ENCODE measurements at places on chromosomes 2 and 18.

DNA sequence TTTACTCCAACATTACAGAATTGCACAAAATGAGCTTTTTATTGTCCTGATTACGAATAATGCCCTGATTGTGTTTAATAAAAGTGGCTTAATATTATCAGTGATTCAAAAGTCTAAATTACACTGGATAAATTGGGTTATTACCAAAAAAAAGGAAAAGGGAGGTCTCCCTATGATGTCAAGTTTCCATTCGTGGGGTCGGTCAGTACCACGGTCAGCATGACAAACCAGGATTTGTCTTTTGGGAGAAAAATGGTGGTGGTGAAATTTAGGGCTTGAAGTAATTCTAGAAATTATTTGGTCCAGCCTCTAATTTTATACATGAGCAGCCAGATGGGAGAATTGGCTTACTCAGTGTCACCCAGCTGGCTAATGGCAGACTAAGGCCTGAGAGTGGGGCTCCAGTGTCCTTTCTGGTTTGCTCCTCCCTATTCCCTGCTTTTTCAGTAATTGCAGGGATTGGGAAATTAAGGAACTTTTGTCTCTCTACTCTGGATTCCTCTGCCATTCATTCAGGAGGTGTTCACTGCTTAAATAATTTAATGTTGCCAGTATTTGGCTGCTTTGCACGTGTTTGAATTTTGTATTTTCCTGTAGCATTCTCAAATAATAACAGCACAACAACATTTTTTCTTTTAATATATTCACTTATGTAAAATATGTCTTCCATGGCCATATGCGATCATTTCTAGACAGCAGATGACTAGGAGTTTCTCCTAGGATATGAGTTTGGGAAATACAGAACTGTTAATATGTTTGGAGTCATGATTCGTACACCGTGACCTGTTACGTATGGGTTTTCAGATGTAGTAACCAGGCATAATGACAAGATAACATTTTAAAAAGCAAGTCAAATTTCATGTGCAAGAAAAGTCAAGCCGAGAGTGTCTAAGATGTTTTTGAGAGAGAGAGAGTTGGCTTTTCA is 128.9 kb upstream of the NOSTRIN start:
- no peak for DNase-seq

DNA sequence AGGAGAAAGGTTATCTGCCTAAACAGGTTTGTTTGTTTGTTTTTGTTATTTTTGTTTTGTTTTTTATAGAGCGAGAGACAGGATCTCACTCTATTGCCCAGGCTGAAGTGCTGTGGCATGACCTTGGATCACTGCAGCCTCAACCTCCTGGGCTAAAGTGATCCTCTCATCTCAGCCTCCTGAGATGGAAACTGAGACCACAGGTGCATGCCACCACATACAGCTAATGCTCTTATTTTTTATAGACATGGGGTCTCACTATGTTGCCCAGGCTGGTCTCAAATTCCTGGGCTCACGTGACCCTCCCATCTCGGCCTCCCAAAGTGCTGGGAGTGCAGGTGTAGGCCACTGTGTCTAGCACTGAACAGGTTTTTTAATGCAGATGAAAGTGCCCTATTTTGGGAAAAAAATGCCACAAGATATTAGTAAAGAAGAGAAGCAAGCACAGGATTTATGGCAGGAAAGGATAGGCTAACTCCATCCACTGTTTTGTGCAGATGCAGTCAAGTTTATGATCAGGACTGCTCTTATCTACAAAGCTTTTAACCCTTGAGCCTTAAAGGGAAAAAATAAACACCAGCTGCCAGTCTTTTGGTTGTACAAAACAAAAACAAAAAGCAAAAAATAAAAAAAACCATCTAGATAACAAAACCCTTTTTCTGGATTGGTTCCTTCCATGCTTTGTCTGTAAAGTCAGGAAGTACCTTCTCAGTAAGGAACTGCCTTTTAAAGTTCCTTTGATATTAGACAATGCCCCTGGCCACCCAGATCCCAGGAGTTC is 29.4 kb downstream of the MAP4K3 start:
- DNase-seq = no peak

- no peak for DNase-seq
Measured at GRCh38 chr2:9336576-9337314, 86.6 kb downstream of the ITGB1BP1 start.

DNA sequence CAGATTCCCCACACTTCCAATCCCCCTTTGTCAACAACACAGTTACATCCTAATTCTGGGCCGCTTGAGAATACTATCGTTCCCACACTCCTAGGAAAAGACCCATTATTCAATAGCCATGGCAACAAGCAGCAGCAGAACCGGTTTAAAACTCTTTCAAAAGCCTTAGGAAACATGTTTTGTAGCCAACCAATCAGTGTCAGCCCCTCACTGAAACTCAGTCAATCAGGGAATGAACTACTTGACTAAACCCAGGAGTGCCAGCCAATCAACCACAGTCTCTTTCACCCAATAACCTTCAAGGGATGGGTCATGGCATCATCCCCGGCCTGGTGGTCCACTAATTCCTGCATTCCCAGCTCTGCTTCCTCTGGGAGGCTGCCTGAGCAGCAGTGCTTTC is 204.8 kb upstream of the HS6ST1 start:
- no peak for DNase-seq

DNA sequence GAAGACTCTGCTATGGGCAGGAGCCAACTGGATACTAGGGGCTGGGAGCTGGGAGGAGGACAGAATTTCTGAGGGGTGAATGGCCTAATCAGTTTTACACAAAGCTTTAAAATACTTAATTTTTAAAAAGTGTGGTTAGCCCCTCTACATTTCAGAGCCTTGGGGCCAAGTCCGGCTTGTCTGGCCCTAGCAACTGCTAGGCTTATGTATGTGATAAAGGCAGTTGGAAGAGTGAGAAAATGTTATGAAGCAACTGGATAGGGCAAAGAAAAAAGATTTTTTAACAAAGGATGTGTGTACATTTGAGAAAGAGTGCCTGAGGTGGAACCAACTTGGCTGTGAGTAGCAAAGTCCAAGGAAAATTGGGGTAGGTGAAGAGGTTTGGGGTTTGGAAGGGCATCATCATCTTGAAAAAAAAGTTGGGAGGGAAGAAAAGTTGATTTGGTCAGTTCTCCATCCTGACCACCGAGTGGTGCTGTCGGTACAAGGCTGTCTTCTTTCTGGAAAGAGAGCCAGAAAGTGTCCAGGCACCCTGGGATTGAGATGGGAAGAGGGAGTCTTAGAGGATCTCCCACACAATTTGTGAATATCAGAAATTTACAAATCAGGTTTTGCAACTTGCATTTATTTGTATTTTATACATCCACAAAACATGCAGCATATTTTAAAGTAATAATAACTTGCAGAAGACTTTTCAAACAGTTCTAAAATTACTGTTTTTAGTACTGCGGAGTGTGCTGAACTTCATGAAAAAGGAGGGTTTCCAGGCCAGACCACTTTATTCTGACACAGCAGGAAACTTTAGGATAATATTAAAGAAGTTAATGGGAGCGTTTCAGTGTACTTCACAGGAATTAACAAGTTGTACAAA is 10.5 kb upstream of the CDK15 start:
- no peak for DNase-seq

- DNase-seq = no peak
Measured at GRCh38 chr2:226970362-226970761, 134.5 kb downstream of the RHBDD1 start.

- DNase-seq = no peak
Measured at GRCh38 chr2:12486205-12487118, 230.3 kb upstream of the TRIB2 start.

- DNase-seq = no peak
Measured at GRCh38 chr2:68757081-68757480, 22.5 kb downstream of the ARHGAP25 start.

- no peak for DNase-seq
Measured at GRCh38 chr18:54829856-54830255, 1.6 kb downstream of the RAB27B start.

GRCh38 chr2:240302041-240302440 is 133.4 kb upstream of the GPC1 start:
- no peak for DNase-seq

GRCh38 chr2:10211844-10212422 is 89.4 kb downstream of the RRM2 start:
- no peak for DNase-seq

DNA sequence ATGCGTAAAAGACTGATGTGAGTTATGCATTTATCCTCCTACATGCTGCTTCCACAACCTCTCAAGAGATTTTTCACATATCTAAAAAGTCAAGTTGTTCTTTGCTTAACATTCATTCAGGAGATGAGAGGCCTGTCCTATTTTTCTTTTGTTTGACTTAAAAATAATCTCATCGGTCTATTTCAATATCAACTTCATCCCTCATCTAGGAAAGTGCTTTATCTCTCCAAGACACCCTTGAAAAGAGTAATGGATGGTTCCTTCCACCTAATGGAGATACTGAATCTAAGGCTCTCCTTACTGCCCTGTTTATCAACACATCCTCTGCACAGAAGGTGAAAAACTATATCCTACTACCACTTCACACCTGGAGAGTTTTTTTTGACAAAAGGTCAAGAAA is 2.4 kb downstream of the NFE2L2 start:
- no peak for DNase-seq

DNA sequence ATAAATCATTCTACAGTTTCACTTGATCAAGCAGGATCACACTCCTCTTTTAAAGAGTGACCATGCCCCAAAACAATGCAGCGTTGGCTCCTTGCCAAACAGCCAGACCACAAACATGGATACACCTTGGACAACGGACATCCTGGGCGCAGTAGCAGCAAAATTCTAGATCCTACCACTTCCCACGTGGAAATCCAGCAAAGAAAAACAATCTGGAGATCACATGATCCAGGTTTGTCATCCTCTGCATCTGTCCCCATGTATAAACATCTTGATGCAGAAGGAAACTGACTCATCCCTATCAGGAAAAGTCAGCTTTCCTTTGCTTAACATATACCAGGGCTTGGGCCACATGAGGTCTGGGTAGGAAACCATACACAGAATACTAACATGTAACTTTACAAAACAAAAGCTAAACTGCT is 53.1 kb downstream of the ZNF521 start:
- DNase-seq = no peak

DNA sequence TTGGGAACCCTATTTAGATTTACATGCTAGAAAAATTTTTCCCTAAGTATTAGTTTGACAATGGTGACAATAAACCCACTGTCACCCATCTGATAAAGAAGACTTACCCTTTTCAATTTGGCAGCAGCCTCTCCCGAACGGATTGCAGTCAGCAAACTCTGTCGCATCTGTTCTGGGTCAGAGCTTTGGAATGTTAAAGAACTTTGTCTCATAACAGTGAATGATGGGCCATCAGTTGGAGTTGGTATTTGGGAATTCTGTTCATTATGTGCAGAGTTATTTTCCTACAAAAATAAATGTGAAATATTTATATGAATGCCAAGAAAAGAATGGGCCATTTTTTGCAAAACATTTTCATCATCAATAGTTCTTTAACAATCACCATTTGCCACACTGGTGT is 70.8 kb upstream of the GRB14 start:
- DNase-seq = no peak

- no peak for DNase-seq
Measured at GRCh38 chr2:58984731-58985130, 743.6 kb upstream of the FANCL start.

DNA sequence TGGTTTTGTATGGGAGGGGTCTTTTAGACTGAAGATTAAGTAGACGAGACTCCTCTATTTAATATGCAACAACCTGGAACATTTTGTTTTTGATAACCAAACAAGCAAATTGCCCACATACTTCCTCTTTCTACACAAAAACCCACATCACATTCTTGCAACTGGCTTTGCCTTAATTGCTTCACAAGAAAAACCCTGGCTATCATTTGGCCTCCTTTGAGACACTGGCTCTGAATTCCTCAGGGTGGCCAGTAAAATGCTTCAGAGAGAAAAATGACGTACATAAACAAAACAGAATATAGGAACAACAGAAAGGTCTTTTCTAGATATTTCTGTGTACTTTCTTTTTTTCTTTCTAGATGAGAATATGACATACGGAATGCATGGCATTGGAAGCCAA is 103.0 kb downstream of the TRIB2 start:
- DNase-seq = no peak

DNA sequence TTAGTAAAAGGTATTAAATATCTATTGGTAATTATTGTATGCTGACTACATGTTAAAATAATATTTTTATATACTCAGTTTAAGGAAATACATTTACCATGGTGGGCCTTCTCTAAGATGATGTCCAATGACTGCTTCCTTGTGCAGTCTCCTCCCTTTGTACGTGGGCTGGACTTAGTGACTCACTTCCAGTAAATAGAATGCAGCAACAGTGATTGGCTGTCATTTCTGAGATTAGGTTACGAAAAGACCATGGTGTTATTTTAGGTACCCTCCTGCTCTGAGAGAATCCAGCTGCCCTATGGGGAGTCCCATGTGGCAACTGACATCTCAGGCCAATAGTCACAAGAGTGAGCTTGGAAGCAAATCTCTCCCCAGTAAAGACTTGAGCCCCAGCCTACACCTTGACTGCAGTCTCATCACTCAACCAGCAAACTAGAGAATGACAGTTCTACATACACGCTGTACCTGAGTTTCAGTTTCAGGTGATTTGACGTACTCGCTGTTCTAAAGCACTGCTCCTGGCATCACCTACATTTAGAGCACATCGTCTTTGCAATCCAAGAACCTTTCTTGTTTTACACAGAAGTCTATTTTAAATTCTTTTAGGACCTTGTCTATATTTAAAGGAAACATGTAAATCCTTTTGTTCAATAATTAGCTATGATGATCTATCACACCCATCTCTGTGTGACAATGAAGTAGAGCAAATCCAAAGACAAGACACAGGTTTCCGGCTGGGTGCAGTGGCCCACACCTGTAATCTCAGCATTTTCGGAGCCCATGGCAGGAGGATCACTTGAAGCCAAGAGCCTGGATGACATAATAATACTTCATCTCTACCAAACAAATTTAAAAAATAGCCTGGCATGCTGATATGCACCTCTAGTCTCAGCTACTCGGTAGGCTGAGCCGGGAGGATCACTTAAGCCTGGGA is 87.2 kb downstream of the COBLL1 start:
- no peak for DNase-seq

DNA sequence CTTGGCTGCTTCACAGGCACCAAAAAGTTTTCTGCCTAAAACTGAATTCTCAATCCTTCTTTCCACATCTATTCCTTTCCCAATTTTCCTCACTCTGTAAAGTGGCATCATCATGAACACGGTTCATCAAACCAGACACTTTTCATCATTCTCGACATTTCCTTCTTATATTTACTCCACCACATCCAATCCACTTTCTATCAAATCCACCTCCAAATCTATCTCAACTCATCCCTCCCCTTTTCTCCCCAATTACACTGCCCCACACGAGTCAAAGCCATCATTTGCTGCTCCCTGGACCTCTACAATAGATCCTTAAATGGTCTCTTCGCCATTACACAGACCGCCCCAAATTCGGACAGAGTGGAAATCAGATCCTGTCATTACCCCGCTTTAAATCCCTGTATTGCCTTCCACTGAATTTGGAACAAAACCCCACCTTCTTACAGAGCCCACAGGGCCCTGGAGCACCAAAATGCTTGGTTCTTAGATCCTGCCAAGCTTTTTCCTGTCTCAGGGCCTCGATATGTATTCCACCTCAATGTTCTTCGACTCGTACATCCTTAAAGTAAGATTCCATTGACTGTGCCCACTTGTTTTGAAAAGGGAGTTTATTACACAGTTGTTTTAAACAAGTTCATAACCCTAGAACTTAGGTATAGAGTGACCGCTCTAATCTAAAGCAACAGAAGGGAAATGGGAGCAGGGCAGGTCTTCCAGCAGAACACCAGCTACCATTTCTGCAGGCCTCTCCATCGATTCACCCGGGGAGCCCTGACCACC is 856 bp downstream of the ACAA2 start:
- DNase-seq = no peak

GRCh38 chr2:189876271-189876670 is 92.0 kb downstream of the PMS1 start:
- no peak for DNase-seq

Measured in pancreas (tissue), 10 donors.